ENCODE measurements at places on chromosomes 1 and 21.

- peak; percentile 86 for DNase-seq
Observed at GRCh38 chr21:26842974-26843932, 2.0 kb downstream of the ADAMTS1 start.

- no peak for DNase-seq
Observed at GRCh38 chr1:211935448-211935970, 99.8 kb downstream of the INTS7 start.

DNA sequence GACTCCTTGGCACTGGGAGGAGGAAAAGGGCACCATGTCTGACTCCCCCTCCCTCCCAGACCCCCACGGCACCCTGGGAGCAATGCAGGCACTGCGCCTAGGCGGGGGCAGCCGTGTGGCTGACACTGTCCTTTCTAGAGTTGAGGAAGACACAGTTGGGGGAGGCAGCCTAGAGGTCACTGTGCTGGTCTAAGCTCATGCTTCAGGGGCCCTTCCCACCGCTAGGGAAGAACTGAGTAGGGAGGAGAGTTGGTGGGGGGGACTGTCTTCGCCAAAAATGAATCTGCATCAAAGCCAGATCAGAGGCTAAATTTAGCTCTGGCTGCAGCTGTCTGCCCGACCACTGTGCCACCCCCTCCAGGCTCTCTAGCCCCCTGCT lies 3.4 kb downstream of the SEMA6C start:
- no peak for DNase-seq

DNA sequence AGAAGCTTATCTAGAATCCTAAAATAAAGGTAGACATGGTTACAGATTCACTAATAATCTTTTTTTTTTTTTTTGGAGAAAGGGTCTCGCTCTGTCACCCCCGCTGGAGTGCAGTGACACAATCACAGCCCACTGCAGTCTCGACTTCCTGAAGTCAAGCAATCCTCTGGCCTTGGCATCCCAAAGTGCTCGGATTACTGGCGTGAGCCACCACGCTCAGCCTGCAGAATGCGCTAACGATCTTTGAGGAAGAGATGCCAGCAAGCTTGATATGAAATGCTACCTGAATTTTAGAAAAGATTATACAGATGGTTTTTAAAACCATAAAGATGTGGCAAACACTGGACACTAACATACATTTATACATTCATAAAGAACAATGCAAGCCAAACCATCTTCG lies 4.1 kb upstream of the GNPAT start:
- no peak for DNase-seq

GRCh38 chr1:78227705-78228635 lies 182.2 kb downstream of the GIPC2 start:
- no peak for DNase-seq

DNA sequence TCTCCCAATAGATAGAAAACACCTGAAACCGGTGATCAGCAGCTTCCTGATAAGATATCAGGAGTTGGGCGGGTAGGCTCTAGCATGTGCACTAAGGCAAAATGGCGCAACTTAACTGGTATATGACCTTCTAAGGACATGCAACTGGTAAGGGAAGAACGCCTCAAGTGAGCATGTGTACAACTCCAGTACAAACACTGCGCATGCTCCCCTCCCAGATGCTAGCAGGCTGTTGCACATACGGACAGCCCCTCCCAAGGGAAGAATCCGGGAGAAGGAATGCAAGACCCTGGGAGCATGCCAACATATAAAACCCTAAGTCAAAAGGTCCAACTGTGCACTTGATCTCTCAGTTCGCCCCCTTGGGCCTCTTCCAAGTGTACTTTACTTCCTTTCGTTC lies 110.8 kb downstream of the TSEN15 start:
- DNase-seq, result no peak

- DNase-seq, result peak; percentile 46
Observed at GRCh38 chr21:41460578-41461527, 34.8 kb downstream of the MX1 start.

- DNase-seq, result no peak
Observed at GRCh38 chr1:10449751-10450150, at the start of gene CORT. Gene CORT, plus strand, starts transcription at chr1:10450031. Its CDS starts 193 bp downstream, at chr1:10450224.

Measured in AG09309 (cell line).